HL-60 (cell line): ENCODE measurements at places on chromosomes 1 and 21.
A peak's percentile ranks its signal among the peaks of the same experiment; 100 is the strongest.

GRCh38 chr1:19062258-19063029 is 106.0 kb upstream of the IFFO2 start:
- DNase-seq, result no peak

DNA sequence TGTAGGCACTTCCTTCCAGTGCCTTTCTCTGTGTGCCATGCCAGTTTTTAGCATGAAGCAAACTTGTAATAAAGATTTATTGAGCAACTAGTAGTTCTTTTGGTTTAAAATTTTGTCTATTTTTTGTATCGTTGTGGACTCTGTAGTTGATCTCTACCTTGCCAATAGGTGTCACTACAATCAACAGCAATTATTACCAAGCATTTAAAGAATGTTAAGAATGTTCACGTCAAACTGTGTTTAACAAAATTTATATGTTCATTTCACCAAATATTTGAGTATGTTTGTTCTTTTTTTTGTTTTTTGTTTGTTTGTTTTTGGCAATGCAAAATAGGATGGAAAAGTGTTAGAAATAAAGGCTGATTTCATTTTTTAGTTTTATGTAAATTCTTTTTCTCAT is 208.1 kb downstream of the PATJ start:
- no peak for DNase-seq

- no peak for DNase-seq
Measured at GRCh38 chr1:119485201-119485600, 21.8 kb upstream of the HSD3B1 start.

GRCh38 chr1:34371829-34372532 is 195.3 kb downstream of the C1orf94 start:
- no peak for DNase-seq

- DNase-seq, result no peak
Measured at GRCh38 chr1:116492358-116492811, 78.4 kb downstream of the CD58 start.

- no peak for DNase-seq
Measured at GRCh38 chr1:180278194-180278515, 48.1 kb downstream of the LHX4 start.

- no peak for DNase-seq
Measured at GRCh38 chr1:231924180-231924579, 297.6 kb downstream of the DISC1 start.

GRCh38 chr1:201223852-201224665 is 33.4 kb downstream of the IGFN1 start:
- DNase-seq, result no peak

GRCh38 chr1:91476533-91477217 is 24.0 kb upstream of the CDC7 start:
- DNase-seq, result no peak

DNA sequence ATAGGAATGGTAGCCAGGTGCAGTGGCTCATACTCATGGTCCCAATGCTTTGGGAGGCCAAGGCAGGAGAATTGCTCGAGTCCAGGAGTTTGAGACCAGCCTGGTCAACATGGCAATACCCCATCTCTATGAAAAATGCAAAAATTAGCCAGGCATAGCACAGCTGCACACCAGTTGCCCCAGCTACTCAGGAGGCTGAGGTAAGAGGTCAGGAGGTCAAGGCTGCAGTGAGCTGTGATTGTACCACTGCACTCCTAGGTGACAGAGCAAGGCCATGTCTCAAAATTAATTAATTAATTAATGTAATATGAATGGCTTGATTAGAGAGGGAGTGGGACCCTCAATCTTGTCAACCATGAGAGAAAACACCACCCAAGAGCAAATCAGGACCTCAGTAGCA is 198.7 kb upstream of the DUSP10 start:
- DNase-seq, result no peak

- DNase-seq, result peak; percentile 66
Measured at GRCh38 chr21:28142697-28143096, 850.0 kb downstream of the LTN1 start.

DNA sequence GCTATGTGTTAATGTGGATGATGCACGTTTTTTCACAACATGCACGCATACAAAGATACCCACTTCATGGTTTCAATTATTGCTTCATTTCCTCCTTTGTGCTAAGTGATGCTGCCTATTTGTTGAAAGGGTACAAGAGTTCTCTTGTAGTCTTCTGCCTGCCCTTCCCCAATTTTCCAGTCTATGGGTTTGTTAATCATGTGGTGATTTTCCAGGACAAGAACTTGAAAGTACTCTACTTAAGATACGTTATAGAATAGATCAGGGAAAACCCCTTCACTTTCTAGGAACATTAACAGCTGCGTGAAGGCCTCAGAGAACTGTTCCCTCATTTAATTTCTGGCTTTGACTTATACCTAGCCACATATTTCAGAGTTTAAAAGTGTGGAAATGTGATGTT is 52.1 kb upstream of the SLC44A3 start:
- DNase-seq, result peak; percentile 48

DNA sequence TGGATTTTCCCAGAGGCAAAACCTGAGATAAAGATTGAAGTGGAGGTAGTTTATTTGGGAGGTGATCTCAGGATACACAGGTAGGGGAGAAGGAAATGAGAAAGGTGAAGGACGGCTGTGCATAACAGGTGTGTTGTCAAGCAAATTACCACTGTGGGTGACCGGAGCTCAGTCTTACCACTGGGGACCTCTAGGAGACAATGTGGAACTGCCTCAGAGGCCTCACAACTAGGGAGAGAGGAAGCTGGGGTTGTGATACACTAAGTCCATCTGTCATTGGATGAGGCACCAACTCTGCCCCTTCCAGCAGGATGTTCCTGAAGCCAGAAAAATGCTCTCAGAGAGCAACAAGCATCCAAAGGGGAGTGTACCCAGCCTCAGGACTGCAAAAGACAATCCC is 32.6 kb downstream of the GRIK3 start:
- no peak for DNase-seq

GRCh38 chr1:214123061-214123784 is 135.4 kb downstream of the PROX1 start:
- peak; percentile 9 for DNase-seq

GRCh38 chr1:23904748-23905357 is 8.3 kb downstream of the CNR2 start:
- peak; percentile 61 for DNase-seq
